Activated CD4-positive, CD25-positive, alpha-beta regulatory T cell treated with anti-CD3 and anti-CD28 coated beads, Interleukin-2, amount 50 U/mL, for 72 hours (primary cell): ENCODE measurements at places on chromosomes 5 and 9.

DNA sequence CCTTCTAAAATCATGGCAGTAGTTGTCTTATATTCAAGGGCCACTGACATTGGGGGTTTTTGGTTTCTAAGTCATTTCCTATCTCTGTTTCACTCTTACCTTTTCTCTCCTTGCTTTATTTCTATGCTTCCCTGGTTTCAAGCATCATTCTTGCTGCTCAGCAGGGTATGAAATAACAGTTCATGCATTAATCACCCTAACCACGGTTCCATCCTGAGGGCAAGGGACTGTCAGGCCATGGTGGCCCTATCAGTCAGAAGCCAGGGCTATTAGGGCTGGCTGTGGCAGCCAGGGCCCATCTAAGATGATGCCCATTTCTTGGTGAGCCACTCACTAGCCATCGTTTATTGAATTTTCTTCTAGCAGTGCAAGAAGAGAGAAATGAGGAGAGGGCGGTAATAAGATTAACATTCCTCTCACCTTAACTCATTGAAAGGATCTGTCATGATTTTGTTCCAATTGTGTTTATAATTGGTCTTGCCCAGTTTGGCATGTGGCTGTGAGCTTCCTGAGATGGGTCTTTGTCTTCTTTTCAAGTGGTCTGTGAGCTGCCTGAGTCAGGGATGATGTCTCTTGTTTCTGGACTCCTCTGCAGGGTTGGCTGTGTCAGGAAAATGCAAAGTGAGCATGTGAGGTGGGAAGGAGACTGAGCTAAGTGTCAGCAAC lies 45.2 kb downstream of the CYSTM1 start:
- no peak for DNase-seq

- no peak for DNase-seq
These were observed 3.8 kb downstream of the RGMB start for GRCh38 chr5:98777295-98777694.

- DNase-seq = no peak
These were observed 4.5 kb downstream of the DUSP1 start for GRCh38 chr5:172766287-172767108.

GRCh38 chr9:69455311-69455710 lies 130.3 kb downstream of the ENTREP1 start:
- DNase-seq = no peak

- DNase-seq = no peak
These were observed 262.7 kb downstream of the DEPDC1B start for GRCh38 chr5:60437308-60437707.

DNA sequence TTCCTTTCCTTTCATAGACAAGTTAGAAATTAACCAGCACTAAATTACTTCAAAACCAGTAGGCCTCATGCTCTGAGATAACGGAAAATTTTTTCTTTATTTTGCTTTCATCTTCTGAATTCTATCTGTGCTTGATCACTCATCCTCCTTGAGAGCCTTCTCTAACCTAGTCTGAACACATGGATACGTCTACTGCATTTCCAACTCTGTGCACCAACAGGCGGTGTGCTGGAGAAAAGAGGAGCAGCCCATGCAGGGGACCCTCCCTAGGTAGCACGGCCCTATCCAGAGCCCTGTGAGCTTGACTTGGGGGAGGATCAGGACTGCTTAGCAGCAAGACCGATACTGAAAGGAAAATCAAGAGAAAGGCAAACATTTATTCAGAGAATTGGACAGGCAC lies 149.8 kb downstream of the AUH start:
- DNase-seq = no peak

DNA sequence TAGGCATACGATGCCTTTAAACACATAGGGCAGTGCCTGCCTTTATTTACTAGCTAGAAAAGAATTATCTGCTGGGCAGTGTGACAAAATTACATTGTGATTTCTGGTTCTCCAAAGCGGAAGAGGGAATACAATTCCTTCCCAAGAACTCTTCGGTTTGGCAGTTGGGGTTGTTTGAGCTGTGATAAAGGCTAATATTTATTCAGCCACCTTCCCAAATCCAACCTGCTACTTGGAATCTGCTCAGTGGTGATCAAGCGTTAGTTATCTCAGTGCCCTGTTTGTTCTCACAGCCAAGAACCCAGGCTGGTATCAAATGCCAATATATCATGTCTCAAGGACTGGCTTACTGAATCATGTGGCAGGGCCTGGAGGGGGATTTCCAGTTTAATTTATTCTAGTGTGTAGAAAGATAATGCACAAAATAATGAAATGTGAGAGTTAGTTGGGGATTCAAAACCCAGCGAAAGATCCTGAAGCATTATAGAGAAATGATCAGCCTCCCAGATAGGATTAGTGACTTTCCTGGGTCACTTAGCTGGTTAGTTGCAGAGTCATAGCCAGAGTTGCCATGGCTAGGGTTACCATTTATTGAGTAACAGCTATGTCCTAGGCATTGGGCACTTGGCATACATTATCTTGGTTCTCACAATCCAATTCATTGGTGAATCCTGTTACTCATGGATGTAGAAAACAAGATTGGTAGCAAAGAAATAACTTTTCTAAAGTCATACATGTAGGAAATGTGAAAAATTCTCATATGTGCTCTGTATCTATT lies 457.0 kb upstream of the KLF4 start:
- no peak for DNase-seq

DNA sequence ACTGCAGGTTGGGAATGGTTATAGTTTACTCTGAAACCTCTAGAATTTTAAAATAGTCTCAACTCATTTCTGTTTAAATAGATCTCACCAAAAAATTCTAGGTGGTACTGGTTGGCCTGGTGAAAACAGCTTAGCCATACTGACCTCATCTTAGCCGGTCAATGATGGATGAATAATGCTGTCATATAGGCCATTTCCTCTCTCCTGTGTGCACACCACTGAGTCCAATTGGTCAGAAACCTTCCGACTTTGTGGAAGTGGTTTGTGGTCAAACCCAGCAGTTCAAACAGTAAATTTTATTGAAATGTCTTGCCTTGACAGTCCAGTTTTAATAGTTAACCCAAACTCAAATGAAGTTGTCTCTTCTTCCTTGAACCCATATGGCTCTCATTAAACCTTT lies 98.6 kb downstream of the GIN1 start:
- no peak for DNase-seq

DNA sequence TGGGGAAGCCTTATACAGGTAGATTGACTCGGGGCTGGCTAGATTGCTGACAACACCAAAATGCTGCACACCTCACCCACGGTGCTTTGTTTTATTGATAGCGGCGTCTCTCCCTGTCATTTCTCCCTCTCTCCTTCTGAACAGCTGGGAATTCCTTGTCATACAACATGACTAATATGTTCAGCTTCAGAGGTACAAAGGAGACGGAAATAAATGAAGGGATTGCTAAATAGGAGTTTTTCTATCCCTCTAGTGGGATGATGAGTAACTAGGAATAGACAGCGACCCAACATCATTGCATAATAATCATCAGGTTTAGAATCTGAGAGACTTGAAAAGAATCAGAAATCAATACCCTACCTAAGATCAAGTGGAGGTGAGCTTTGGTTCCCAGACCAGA lies 337.7 kb upstream of the PANK3 start:
- DNase-seq = no peak

- no peak for DNase-seq
These were observed 98.9 kb downstream of the CFAP95 start for GRCh38 chr9:69919461-69920061.

GRCh38 chr5:137669811-137670210 lies 66.1 kb downstream of the KLHL3 start:
- DNase-seq = no peak

GRCh38 chr5:142857405-142857804 lies 87.2 kb downstream of the ARHGAP26 start:
- DNase-seq = no peak

- no peak for DNase-seq
These were observed 15.1 kb downstream of the ZFAND5 start for GRCh38 chr9:72349911-72350310.

DNA sequence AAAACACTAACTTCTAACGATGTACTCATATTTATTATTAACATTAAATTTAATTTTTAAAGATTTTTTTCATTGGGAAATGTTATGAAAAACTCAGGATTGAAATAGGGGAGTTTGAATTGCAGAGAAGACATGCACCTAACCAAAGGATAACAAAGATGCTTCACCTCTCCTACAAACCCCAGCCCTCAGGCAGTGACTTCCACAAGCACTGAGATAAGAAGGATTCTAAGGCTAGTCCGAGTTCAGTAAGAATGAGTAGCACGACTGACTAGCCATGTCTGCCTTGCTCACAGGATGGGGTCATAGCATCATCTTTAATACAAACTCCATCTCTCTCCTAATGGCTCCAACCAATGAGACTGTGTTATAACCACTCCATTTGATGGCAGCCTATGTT lies 7.1 kb upstream of the OR5C1 start:
- DNase-seq = no peak
